Karpas-422 (cell line): ENCODE measurements at places on chromosomes 5 and 9.

GRCh38 chr9:15346837-15347236 is 39.8 kb upstream of the TTC39B start:
- no peak for DNase-seq

- no peak for DNase-seq
Measured at GRCh38 chr5:18702821-18703220, 1068.6 kb downstream of the TAF11L14 start.

DNA sequence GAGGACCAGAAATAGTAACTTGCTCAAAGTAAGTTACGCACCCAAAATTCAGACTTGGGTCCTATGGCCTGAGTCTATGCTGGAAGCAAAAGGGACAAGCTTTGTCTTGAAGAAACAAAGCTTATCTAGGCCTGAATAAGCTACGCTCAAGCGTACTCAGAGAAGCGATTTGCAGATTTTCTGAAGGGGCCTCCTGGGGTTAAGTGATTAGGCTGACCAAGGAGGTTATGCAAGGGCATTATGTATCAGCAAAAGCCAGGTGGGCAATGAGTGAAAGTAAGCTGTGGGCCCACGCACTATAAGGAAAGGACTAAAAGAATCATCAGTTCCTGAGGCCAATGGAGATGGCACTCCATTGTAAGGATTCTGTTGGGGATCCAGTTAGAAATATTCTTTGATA is 122.1 kb downstream of the SNX18 start:
- DNase-seq = no peak

DNA sequence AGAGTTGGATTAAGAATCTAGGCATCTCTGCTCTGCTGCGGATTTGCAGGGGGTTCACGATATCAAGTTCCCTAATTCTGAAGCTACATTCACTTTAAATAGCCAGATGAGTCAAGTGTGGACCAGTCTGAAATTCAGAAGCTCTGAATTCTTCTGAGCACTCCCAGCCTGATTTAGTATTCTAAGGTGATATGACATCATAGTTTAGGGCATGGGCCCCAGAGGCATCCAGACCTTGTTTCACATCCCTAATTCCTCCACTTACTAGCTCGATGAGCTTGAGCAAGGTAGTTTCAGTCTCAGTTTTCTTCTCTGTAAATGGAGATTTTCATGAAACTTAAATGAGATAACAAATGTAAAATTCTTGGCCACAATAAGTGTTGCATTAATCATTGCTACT is 65.2 kb downstream of the TMEM167A start:
- DNase-seq = peak; percentile 65

DNA sequence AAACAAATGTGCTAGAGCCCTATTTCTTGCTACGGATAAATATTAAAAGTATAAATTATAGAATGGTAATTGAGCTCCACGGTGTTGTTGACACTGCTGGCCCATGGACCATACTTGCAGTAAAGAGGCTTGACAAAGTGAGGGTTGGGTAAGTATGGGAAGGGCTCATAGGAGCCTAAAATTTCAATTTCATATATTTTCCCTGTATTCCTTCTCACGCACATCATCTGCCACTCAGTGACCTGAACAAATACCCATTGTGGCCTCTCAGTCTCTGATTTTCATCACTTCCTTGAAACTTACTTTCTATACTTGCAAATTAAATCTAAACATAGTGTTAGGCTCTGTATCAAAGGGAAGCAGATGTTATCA is 116.5 kb downstream of the PIK3R1 start:
- DNase-seq = no peak

DNA sequence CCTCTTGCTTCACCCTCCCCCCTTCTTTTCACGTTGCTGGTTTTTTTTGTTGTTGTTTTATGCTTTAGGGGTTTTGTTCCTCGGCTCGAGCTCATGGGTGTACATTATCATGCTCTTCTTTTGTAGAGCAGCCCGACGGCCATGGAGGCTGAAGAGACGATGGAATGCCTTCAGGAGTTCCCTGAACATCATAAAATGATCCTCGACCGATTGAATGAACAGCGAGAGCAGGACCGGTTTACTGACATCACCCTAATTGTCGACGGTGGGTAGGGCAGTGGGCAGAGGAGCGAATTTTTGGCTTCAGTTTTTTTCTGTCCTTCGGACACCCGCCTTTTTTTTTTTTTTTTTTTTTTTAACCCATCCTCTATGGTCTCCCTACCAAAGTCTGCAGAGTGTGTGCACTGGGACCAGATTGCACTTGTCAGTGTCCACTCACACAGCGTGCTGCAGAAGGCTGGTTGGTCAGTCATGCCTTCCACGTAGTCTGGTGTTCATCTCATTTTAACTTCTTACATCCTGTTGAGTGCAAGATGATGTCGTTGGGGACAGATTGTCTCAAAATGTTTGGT is 1.3 kb downstream of the ZNF131 start:
- DNase-seq = peak; percentile 65

DNA sequence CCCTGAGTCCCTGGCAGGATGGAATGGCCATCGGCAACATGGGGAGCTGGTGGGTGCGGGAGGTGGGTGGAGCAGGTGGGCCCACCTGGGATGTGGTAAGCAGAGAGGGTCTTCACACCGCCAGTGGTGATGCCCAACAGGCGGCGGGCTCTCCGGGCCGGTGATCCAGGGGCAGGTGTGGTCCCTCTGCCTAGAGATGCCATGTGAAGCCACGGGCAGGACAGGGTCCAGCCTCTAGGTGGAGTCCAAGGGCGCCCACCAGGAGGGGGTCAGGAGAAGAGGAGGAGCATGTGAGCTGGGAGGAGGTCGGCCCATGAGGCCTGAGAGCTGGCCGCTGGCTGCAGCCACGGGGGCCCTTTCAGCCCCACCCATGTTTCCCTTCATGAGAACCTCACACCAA is 221.1 kb downstream of the FANCC start:
- DNase-seq = no peak

- no peak for DNase-seq
Measured at GRCh38 chr5:24714746-24715145, 70.0 kb upstream of the CDH10 start.

- DNase-seq = no peak
Measured at GRCh38 chr9:81826517-81826906, 101.7 kb upstream of the SPATA31D4 start.

DNA sequence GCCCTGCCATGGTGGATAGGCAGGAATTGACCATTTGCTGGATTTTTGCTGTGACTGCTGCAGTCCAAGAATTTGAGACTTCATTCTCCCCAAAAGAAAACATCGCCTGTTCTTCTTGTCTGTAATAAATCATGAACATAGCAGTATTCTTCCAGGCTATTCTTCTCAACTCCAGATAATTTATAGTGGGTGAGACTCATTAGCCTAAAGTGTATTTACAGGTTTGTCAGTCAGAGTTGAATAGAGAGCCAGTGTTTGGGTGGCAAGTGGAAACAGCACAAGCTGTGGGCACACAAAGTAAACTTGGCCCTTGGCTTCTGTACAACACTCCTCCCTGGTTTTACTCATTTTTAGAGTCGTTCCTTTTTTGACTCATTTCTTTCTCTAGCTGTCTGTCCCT is 128.2 kb upstream of the VCAN start:
- no peak for DNase-seq

GRCh38 chr5:137356127-137356526 is 143.0 kb downstream of the SPOCK1 start:
- no peak for DNase-seq

DNA sequence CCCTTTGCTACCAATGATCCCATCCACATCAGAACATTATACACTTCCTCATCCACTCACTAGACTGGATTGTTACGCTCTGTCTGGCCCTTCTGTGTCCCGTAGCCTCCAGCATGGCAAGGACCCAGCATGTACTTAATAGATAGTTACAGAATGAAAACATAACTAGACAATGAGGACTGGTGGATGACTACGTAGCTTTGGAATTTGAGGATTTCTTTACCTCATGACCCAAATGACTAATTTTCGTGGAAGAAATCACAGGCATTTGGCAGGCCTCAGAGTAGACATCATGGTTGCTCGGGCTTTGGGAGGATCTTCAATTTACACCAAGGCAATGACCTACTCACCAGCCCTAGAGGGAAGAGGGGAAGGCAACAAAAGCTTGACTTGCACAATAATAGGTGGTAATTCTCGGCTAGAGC is 299.8 kb downstream of the TLE1 start:
- DNase-seq = no peak

GRCh38 chr5:56085193-56085592 is 90.4 kb upstream of the IL6ST start:
- no peak for DNase-seq

DNA sequence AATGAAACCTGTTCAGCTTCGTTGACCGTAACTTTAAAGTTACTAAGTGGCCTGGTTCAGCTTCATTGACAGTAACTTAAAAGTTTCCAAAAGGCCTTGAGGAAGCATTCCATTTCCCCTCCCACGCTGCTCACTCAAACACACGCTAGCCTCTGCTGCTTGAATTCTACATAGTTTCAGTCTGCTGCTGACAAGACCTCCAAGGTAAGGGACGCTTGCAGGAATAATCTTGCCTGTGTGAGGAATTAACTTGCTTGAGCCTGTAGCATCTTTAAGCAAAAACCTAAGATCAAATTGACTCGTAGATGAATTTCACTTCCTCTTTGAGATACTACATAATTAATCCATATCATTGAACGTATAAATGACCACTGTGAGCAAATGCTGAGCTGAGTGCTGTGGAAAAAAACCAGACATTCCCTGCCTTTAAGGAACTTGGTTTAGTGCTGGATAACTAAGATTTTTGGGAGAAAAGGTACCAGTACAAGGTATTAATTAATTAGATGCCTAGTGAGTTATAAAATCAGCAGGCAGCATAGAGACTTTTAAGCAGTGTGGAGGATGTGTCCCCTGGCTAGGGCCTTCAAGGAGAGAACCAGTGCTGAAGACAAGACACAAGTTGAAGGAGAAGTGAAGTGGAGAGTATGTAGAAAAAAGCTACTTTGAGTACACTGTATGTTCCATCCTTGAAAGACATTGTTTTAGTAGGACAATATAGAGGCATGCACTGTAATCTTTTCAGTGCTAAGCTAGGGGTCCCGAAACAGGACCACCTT is 39.2 kb downstream of the GRAMD2B start:
- DNase-seq = peak; percentile 77

DNA sequence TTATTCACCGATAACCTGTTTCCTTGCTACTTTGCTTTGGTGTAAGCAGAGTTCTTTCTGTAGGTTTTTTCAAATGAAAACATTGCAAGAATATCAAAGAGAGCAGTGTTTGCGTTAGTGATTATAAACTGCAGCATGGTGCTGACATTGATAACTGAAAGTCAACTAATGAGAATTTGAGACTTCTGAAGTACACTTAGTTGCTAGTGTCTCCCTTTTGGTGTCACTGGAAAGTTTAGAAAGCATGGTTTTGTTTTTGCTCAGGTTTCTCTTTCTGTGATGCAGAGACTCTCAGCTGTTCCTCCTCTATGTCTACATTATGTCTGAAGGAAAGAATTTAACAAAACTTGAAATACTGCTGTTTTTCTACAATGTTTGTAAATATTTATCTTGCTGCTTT is 80.2 kb upstream of the ZNF169 start:
- DNase-seq = no peak

DNA sequence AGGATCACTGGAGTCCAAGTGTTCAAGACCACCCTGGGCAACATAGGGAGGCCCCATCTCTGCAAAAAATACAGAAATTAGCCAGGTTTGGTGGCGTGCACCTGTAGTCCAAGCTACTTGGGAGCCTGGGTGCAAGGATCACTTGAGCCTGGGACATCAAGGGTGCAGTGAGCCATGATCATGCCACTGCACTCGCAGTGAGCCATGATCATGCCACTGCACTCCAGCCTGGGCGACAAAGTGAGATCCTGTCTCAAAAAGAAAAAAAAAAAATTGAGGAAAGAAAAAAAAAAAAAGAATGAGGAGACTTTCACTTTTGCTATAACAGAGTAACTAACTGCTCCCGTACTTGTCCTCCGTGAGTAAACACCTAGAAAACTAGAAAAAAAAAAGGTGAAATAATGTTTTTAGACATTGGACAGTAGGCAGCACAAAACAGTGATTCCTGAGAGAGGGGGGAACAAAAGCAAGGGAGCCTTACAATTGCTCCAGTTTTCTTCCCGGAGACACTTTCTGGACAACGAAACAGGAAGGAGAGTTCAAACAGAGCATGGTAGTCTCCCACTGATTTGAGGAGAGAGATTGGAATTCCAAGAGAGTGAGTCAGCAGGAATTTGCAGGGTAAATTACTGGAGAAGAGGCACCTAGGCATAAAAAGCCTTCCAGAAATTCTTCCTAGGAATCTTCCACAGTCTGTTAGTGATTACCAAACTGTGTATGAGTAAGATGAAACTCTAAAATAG is 6.9 kb upstream of the ZBTB5 start:
- no peak for DNase-seq

- no peak for DNase-seq
Measured at GRCh38 chr9:107737987-107738743, 248.6 kb upstream of the KLF4 start.

GRCh38 chr9:24776226-24776625 is 230.5 kb upstream of the IZUMO3 start:
- DNase-seq = no peak

DNA sequence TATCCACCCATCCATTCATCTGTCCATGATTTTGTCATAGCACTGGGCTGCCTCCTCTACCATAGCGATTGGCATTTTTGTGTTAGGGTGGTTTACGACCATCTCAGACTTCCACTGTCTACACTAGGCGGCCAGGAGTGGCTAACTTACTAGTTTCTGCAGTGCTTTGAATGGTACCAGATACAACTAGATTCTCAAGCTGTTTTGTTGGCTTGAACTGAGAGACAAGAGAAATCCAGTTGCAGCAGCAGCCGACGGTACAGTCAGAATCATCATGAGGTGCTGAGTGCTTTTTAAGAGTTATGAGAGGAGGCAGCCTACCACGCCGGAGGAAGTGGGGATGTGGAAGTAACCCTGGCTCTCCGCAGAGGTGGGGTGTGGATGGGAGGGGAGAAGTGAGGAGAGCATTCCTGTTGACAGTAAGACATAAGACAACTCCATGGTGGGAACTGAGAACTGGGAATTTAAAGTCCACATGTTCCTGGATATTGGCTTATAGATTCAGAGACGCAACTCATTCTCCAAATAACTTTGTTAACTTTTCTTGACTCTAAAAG is 27.9 kb downstream of the COL5A1 start:
- DNase-seq = peak; percentile 20

- peak; percentile 70 for DNase-seq
Measured at GRCh38 chr9:125189011-125189360, 617 bp downstream of the PPP6C start.

DNA sequence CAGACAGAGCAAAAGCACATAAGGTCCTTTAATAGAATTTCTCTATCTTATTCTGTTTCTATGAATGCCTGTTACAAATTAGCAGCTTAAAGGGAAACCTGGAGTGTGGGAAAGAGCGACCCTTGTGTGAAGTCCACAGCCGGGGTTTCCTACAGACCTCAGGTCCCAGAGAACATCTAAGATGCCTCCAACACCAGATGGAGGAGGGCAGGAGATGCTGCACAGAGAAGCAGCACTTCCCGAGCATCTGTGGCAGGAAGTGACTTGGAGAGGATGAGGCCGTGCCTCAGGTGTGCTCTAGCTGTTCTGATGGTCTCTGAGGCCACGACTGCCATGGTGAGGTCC is 26.8 kb downstream of the IRF1 start:
- DNase-seq = no peak

- DNase-seq = no peak
Measured at GRCh38 chr5:136011414-136012001, 17.3 kb upstream of the TGFBI start.
